ENCODE measurements at places on chromosomes 2 and 18.

DNA sequence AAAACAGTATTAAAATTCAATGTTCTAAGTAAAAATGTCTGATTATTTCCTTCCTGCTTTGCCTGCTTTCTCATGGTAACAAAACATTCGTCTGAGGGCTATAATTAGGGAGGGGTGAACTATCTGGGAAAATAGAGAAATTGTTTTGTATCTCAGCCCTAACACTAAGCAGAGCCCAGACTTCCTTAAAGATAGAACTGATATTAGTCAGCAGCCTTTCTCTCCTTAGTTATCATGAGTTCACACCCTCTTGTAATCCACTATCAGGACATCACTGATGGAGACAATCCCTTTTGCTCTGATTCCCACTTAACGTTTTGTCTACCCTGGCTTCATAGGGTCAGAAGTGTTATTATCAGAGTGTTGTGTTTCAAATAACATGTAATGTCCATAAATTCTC is 701.1 kb upstream of the ZEB2 start:
- DNase-seq: no peak

GRCh38 chr2:134395779-134396178 is 141.9 kb downstream of the MGAT5 start:
- no peak for DNase-seq

DNA sequence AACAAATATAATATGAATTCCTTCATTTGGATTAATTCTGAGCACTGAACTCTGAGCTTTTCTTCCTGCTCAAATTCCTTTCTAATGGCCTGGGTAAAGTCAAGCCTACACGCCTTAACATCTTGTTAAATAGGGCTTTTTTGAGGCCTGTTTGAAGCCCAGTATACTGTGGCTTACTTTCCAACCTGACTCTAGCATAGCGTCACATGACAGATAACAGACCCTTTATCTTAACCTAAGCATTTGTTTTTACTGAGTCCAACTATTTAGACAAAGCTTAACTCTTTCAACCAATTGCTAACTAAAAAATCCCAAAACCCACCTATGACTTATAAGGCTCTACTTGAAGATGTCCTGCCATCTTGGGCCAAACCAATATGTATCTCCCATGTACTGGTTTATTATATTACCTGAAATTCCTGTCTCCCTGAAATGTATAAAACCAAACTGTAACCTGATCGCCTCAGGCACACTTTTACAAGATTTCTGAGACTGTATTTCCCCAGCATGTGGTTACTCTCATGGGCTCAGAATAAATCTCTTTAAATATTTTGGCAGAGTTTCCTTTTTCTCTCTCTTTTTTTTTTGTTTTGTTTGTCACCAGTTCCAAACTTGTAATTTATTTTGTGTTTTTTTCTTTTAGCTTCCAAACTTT is 271.1 kb upstream of the VWC2L start:
- no peak for DNase-seq

DNA sequence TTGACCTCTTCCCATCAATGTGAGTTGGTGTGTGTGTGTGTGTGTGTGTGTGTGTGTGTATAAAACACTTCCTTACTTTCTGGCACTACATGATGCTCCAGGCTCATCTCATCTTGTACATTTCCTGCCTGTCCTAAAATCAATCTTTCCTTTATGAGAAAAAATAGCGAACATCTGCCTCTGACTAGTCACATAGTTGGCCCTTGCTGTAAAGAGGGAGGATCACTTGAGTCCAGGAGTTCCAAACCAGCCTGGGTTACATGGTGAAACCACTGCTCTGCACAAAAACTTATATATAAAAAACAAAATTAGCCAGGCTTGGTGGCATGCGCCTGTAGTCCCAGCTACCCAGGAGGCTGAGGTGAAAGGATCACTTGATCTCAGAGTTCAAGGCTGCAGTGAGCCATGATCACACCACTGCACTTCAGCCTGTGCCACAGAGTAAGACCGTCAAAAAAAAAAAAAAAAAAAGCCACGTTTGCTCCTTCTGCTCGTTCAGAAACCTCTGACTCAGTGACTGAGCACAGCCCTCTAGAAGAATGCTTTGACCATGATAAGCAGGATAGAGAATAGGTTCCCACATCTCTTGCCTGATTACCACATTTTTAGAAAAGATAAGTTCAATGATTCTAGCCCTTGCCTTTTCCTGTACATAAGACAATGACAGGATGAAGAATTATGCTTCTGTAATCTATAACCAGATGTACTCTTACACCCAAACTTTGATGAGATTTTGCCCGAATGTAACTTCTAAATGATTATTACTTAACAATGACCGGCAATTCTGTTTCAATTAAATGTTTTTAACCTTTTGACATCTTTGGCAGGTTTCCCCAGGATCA is 45.2 kb upstream of the ST3GAL5 start:
- DNase-seq: no peak

- DNase-seq: no peak
Measured at GRCh38 chr2:223916181-223916920, 28.8 kb downstream of the WDFY1 start.

- no peak for DNase-seq
Measured at GRCh38 chr18:60905699-60906098, 427.5 kb upstream of the CDH20 start.

GRCh38 chr18:21004726-21005125 is 106.9 kb downstream of the ROCK1 start:
- DNase-seq: peak; percentile 92

DNA sequence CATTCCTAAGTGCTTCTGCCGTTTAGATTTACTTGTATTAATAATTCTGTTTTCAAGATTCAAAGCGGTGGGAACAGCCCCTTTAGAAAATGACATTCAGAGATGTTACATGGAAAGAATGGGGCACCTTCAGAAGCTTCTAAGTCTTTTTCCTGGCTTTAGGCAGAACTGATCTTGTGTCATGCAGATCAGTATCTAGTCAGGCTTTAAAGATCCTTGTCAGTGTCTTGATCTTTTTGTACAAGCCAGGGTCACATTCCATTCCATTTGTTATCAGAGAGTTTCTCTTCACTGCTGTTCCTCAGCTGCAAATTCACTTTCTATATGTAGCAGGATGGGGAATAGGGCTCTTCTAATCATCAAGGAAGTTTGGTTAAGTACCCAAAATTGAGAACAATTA is 275.3 kb downstream of the DCC start:
- DNase-seq: no peak

- no peak for DNase-seq
Measured at GRCh38 chr18:59051470-59052165, 88.1 kb upstream of the SEC11C start.

- DNase-seq: no peak
Measured at GRCh38 chr2:36027616-36028015, 328.0 kb upstream of the CRIM1 start.

DNA sequence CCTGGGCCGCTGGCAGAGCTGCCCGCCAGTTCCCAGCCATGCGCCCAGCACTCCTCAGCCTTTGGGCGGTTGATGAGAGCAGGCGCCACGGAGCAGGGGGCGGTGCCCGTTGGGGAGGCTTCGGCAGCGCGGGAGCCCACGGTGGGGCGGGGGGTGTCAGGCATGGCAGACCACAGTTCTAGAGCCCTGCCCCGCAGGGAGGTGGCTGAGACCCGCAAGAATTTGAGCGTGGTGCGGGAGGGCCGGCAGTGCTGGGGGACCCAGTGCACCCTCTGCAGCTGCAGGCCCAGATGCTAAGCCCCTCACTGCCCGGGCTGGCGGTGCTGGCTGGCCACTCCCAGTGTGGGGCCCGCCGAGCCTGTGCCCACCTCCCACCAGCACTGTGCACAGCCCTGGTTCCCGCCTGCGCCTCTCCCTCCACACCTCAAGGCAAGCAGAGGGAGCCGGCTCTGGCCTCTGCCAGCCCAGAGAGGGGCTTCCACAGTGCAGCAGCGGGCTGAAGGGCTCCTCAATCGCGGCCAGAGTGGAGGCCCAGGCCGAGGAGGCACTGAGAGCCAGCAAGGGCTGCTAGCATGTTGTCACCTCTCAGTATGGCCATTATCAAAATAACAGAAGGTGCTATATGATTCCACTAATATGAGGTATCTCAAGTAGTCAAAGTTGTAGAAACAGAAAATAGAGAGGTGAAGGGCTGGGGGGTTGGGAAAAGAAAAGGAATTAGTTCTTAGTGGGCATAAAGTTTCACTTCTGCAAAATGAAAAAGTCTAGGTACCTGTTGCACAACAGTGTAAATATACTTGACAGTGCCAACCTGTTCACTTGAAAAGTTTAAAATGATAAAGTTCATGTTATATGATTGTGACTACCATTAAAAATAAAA is 72.3 kb downstream of the SH3YL1 start:
- no peak for DNase-seq

DNA sequence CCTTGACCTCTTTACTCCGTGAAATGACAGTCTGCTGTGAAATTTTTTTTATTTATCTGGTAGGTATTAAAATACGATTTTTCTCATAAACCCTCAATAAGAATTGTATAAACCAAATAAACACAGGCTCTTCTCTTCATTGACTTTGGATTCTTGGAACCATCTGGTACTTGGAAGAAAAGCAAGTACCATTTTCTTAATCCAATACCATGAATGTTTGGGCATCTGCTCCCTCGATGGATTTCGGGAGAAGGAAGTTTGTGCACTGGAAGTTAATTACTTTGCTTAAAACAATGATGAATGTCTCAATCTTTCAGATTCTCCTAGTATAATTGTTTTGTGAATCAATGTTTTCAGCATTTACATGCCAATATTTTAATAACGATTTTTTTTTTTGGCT is 5.3 kb upstream of the SCG2 start:
- DNase-seq: no peak

- DNase-seq: no peak
Measured at GRCh38 chr2:172223601-172224054, 120.9 kb upstream of the DLX2 start.

DNA sequence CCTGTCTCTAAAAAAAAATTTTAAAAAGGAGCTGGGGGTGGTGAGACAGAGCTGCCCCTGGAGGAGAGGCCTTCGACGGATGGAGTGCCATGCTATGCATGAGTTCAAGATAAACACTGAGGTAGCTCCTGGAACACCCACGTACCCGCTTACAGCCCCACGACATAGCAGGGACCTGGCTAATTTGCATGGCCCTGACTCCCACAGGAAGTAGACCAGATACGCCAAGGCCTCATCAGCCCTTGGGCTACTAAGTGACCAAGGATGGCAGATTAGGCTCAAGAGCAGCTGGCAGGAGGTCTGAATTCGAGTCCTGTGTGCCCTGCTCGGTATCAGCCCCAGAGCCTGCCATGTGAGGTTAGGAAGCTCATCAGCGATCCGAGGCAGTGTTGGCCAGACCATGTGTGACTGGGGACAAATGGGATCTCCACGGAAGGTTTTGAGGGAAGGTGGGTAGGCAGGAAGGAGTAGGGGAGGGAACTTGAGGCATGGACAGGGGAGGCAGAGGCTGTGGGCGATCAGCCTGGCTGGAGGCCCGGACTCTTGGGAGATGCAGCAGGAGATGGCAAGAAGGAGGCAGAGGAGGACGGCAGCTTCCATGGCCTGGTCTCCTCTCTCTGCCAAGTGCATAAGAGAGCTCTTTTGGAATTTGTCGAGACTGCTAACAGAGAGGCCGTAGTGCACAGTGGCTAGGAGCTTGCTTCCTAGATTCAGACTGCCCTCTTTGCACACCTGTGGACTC is 218.3 kb downstream of the GLI2 start:
- DNase-seq: no peak

- DNase-seq: no peak
Measured at GRCh38 chr18:28757466-28758008, 580.6 kb upstream of the CDH2 start.

- no peak for DNase-seq
Measured at GRCh38 chr2:141393214-141393545, 737.6 kb downstream of the LRP1B start.

DNA sequence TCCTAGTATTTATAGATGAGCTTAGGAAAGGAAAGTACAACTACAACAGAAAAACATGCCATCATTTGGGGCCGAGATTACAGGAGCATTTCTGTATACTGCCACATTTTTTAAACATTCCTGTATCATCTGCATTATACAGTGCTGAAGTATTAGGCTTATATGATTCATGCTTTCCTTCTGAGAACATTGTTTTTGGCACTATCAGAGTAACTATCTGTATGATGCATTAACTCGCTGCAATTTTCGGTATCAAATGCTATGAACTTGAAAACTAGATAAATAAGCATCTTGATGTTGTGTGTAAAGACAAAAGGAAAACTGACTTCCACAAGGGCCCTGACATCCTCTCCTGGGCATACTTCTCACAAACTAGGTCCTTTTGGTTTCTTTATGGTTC is 102.0 kb downstream of the RIT2 start:
- peak; percentile 12 for DNase-seq

GRCh38 chr2:14401873-14402272 is 230.6 kb upstream of the LRATD1 start:
- no peak for DNase-seq

- no peak for DNase-seq
Measured at GRCh38 chr2:55156984-55157383, 75.1 kb downstream of the CLHC1 start.

- no peak for DNase-seq
Measured at GRCh38 chr18:10111944-10112343, 198.1 kb downstream of the VAPA start.

DNA sequence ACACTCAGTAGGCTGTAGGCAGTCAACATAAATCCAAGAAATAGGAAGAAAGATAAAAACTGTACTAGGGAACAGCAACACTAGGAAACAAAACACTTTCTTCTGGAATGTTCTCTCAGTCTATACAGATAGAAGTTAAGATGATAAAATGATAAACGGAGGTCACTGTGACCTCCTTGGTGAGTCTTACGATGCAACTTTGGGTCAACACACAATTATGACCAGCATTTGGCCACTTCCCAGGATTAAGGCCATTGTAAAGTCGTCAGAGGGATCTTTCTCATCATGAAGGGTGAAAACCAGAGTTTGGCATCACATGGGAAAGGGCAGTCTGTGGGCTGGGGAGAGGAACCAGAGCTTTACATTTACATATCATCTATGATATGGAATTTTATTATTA is 33.4 kb downstream of the LAMA3 start:
- DNase-seq: no peak

All from fibroblast of the conjunctiva (primary cell).